ENCODE measurements at places on chromosomes 3 and 15. TPM values are rescaled to one million over a fixed set of nuclear protein-coding genes. Genes with fewer than 3 reads are reported as not detected.

The AHSG gene
- not detected for total RNA-seq

The PCOLCE2 gene
- 136 TPM for total RNA-seq

The DALRD3 gene
- total RNA-seq, result 35.4 TPM

The FETUB gene
- 3.7 TPM for total RNA-seq

The CCRL2 gene
- not detected for total RNA-seq

The ARGFX gene
- total RNA-seq, result not detected

The CELF6 gene
- total RNA-seq, result 7.1 TPM

- no peaks in the 10 kb centered on the region for H3K36me3 ChIP-seq
- peak within 1 kb of the TSS; percentile 75 for H3K4me3 ChIP-seq
- no peaks in the 10 kb centered on the region for H3K27me3 ChIP-seq
These were observed at the start of gene HDDC3 for GRCh38 chr15:90931828-90932659. TSS of gene HDDC3 (minus strand) at chr15:90932549. CDS start at chr15:90932540, 9 bp downstream.

DNA sequence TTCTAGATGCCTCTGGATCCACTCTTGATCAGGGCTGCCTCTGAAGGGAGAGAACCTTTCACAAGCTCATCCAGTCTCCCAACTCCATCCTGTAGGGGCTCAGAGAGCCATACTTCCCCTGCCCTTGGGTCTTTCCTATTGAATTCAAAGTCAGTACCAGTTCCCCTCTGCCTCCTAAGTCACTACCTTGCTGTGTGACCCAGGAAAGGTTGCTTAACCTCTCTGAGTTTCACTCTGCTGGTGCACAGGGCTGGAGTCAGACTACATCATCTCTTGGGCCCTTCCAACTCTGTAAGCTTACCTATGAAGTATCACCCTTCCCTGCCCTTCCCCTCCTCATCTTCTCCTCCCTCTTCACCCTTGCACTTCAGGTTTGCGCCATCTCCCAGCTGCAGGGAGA, 117.9 kb downstream of the MEGF11 start:
- H3K4me1 ChIP-seq, result no peaks in the 10 kb centered on the region
- no peaks in the 10 kb centered on the region for H3K36me3 ChIP-seq
- no peak overlapping the region for H3K4me3 ChIP-seq
- no peak overlapping the region for H3K27ac ChIP-seq
- no peaks in the 10 kb centered on the region for H3K27me3 ChIP-seq

- H3K27me3 ChIP-seq, result no peaks in the 10 kb centered on the region
- H3K36me3 ChIP-seq, result no peaks in the 10 kb centered on the region
- DNase-seq, result no peak
- peaks cover 16% of the 10 kb centered on the region for H3K4me1 ChIP-seq
- H3K4me3 ChIP-seq, result no peak overlapping the region
These were observed 50.5 kb downstream of the CTDSPL start for GRCh38 chr3:37912052-37912733.

GRCh38 chr15:39878406-39878785, 41.7 kb downstream of the GPR176 start:
- H3K4me3 ChIP-seq, result no peak overlapping the region
- no peaks in the 10 kb centered on the region for H3K27me3 ChIP-seq
- no peak for DNase-seq

Data from vagina (tissue), 2 donors.